ENCODE measurements at places on chromosomes 1 and 21. TPM values are rescaled to one million over a fixed set of nuclear protein-coding genes. Genes with fewer than 3 reads are reported as not detected.
A peak's percentile ranks its signal among the peaks of the same experiment; 100 is the strongest.

DNA sequence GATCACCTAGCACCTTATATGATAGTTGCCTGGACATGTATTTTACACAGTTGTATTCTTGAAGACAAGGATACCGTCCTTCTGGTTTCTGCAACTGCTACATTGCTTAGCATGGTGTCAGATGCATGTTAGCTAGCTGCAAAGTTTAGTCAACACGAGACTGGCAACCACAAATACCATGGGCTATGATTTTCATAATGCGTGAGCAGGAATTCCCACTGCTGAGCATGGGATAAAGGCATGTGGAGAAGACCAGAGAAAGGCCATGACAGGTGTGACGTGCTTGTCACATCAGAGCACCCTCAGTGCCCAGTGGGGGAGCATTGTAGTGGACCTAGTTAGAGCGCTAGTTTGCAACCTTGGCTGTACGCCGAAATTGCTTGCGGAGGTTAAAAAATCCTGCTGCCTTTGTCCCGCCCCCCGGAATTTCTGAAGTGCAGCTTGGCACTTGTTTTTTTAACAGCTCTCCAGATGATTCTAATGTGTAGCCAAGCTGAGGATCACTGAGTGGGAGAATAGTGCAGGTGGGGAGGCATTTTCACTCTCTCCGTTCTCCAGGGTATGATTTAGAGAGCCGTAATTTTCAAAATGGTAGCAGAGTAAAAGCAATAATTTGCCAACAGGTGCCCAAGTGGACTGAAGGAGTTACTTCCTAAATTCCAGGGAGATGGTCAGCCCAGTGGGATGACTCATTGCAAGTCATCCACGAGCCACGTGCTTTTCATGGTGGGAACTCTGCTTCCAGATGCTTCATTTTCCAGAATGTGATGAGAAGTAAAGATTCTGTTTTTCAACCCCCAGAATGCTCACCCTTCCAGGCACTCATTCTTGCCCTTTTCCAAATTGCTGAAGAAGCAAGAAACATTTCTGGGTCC, 81.0 kb downstream of the CNIH3 start:
- H3K27me3 ChIP-seq = no peaks in the 10 kb centered on the region
- no peaks in the 10 kb centered on the region for H3K4me1 ChIP-seq
- DNase-seq = no peak
- H3K36me3 ChIP-seq = no peaks in the 10 kb centered on the region
- H3K27ac ChIP-seq = no peak overlapping the region
- H3K4me3 ChIP-seq = no peak overlapping the region

DNA sequence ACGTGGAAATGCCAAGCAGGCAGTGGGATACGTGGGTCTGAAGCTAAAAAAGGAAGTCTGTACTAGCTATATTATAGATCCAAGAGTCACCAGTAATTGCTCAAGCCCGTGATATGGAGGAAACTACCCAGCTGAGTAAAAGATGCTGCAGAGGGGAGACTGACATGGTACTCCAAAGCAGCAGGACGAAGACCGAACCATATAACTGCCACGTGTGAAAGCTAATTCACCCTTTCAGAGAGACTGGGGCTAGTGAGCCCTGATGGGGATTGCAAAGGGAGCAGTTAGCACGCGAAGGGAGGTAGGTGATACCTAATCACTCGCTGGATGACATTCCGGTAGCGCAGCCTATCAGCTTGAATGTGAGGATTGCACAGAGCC, 316 bp downstream of the AP4B1 start:
- peaks cover 25% of the 10 kb centered on the region for H3K36me3 ChIP-seq
- peak overlapping the region; percentile 96 for H3K27ac ChIP-seq
- H3K4me1 ChIP-seq = peaks cover 45% of the 10 kb centered on the region
- DNase-seq = no peak
- no peaks in the 10 kb centered on the region for H3K27me3 ChIP-seq
- H3K4me3 ChIP-seq = peak overlapping the region; percentile 68

Gene TP73
- 0.17 TPM for total RNA-seq

Gene TGFB2
- total RNA-seq = not detected

GRCh38 chr1:55216096-55216495, 932 bp upstream of the USP24 start:
- H3K4me3 ChIP-seq = peak overlapping the region; percentile 30
- no peaks in the 10 kb centered on the region for H3K27me3 ChIP-seq
- peak overlapping the region; percentile 87 for H3K27ac ChIP-seq

- DNase-seq = peak; percentile 21
- H3K36me3 ChIP-seq = no peaks in the 10 kb centered on the region
- H3K4me3 ChIP-seq = peak overlapping the region; percentile 45
- no peaks in the 10 kb centered on the region for H3K27me3 ChIP-seq
These were observed 181.9 kb upstream of the B3GALT2 start for GRCh38 chr1:193368302-193368701.

Gene AQP10
- total RNA-seq = not detected

DNA sequence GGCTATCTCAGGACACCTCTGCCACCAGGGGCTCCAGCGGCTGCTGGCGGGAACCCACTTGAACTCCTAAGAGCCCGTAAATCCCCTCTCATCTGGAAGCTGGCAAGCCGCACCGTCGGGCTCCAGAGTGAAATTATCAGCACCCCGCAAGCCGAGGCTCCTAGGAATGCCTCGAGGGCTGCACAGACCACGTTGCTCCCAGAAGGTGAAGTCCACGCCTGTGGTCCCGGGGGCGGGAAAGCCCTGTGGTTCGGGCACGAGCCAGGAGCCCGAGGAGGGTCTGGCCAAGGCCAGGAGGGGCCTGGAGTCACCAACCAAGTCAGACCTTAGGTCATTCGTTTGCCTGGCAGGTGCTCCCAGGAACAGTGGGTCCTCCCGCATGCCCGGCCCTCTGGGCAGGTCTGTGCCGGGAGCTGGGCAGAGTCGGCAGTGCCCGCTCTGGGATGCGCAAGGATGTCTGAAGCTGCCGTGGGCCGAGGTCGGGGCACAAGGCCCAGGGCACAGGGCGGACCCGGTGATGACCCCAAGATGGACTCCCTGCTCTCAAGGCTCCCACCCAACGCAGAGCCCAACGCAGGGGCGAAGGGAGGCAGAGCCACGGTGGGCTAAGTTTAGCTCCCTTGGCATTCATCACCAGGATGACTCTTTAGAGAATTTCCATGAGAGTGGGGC, 8.9 kb downstream of the ACTRT2 start:
- H3K27ac ChIP-seq = no peak overlapping the region
- no peak overlapping the region for H3K4me3 ChIP-seq
- no peaks in the 10 kb centered on the region for H3K27me3 ChIP-seq
- peaks cover 27% of the 10 kb centered on the region for H3K4me1 ChIP-seq
- DNase-seq = no peak

GRCh38 chr1:183239793-183240525, 53.9 kb downstream of the LAMC2 start:
- no peaks in the 10 kb centered on the region for H3K27me3 ChIP-seq
- no peak overlapping the region for H3K27ac ChIP-seq
- H3K4me1 ChIP-seq = no peaks in the 10 kb centered on the region
- H3K4me3 ChIP-seq = no peak overlapping the region

- H3K36me3 ChIP-seq = no peaks in the 10 kb centered on the region
- no peaks in the 10 kb centered on the region for H3K4me1 ChIP-seq
- H3K27me3 ChIP-seq = no peaks in the 10 kb centered on the region
- no peak overlapping the region for H3K4me3 ChIP-seq
- no peak overlapping the region for H3K27ac ChIP-seq
- DNase-seq = no peak
These were observed 22.2 kb upstream of the EIF4G3 start for GRCh38 chr1:21198929-21199328.

Gene ALPL
- total RNA-seq = not detected

GRCh38 chr1:169102567-169102966, 3.9 kb upstream of the ATP1B1 start:
- no peaks in the 10 kb centered on the region for H3K36me3 ChIP-seq
- no peak for DNase-seq
- H3K4me1 ChIP-seq = peaks cover 14% of the 10 kb centered on the region

DNA sequence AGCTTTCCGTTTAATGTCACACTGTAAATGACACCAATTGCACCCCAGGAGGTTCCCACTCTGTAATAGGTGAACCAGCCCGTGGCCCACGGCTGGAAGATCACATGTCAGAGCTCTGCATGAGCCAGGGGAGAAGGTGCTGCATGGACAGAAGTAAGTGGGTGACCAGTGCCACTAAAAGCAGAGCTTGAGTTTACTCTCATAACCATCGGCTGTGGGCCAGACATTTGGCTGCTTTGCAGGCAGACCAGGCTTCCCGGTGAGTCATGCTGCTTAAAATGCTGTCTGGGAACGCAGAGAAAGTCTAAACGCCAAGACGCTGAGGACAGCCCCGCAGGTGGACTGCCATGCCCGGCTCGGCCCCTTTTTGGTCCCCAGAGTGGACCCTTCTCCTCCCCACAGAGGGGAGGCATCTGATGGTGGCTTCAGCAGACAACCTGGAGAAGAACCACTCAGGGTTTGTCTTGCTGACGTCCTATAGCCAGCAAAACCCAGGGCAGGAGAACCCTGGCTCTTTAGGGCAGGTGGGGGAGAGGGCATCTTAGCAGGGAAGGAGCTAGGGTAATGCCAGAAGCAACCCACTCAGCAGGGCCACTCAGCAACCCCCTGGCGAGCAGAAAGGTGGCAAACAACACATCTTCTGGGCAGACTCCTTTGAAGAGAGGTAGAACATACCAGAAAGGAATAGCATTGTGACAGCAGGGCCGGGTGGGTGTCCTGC, 7.3 kb downstream of the KIAA2013 start:
- no peak for DNase-seq
- peaks cover 31% of the 10 kb centered on the region for H3K36me3 ChIP-seq
- H3K4me3 ChIP-seq = no peak overlapping the region
- H3K4me1 ChIP-seq = peaks cover 25% of the 10 kb centered on the region
- H3K27ac ChIP-seq = no peak overlapping the region

- H3K36me3 ChIP-seq = no peaks in the 10 kb centered on the region
- H3K4me3 ChIP-seq = no peak overlapping the region
- H3K27me3 ChIP-seq = peaks cover 6% of the 10 kb centered on the region
- no peak for DNase-seq
- peaks cover 5% of the 10 kb centered on the region for H3K4me1 ChIP-seq
These were observed 5.6 kb downstream of the PDZK1IP1 start for GRCh38 chr1:47184090-47184821.

DNA sequence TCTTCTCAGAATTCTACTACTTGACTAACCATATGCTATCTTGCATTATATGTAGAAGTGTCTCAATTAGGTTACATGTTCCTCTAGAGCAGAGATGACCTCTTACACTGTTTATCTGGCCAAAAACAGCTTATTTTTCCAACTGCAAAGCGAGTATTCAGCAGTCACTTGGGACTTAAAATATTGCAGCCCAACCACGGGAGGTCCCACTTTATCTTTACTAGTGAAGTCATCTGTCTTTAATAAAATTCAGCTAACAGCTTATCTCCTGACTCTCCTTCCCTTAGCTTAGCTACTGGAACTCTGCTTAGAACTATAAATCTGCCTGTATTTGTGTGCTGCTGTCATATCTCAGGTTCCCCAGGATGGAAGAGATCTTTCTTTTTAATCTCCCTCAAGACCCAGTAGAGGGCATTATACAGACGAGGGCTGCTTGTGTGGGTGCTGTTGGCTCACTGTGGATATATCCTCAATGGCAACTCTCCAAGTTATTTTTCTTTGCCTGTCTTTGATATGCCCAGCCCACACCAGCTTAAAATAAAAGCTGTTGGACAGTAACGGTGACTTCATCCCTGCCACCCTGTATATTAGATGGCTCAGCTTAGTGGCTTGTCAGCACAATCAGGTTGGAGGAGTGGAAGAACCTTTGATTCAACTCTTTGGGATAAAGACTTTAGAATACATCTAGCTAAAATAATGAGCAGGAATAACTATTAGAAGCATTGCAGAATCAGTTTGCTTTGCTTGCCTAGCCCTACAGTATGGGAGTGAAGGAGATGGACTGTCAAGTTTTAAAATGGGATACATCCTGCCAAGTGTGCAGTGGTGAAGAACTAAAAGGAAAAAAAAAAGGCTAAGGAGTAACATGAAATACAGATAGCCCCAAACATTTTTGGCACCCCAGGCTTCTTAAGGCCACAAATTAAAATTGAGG, 9.6 kb downstream of the ENSA start:
- H3K27ac ChIP-seq = peak overlapping the region; percentile 37
- no peaks in the 10 kb centered on the region for H3K27me3 ChIP-seq
- peaks cover 18% of the 10 kb centered on the region for H3K36me3 ChIP-seq
- no peak overlapping the region for H3K4me3 ChIP-seq
- DNase-seq = no peak

Gene KCND3
- not detected for total RNA-seq

- no peak overlapping the region for H3K4me3 ChIP-seq
- no peaks in the 10 kb centered on the region for H3K4me1 ChIP-seq
- H3K36me3 ChIP-seq = no peaks in the 10 kb centered on the region
- H3K27me3 ChIP-seq = no peaks in the 10 kb centered on the region
These were observed 37.5 kb upstream of the LAMC2 start for GRCh38 chr1:183148599-183148998.

- no peak overlapping the region for H3K27ac ChIP-seq
- no peaks in the 10 kb centered on the region for H3K36me3 ChIP-seq
- peaks cover 7% of the 10 kb centered on the region for H3K4me1 ChIP-seq
- no peak overlapping the region for H3K4me3 ChIP-seq
- DNase-seq = no peak
- H3K27me3 ChIP-seq = no peaks in the 10 kb centered on the region
These were observed 131.0 kb upstream of the HMCN1 start for GRCh38 chr1:185603158-185603557.

Gene CD1B
- not detected for total RNA-seq

Gene GJA8
- total RNA-seq = not detected

DNA sequence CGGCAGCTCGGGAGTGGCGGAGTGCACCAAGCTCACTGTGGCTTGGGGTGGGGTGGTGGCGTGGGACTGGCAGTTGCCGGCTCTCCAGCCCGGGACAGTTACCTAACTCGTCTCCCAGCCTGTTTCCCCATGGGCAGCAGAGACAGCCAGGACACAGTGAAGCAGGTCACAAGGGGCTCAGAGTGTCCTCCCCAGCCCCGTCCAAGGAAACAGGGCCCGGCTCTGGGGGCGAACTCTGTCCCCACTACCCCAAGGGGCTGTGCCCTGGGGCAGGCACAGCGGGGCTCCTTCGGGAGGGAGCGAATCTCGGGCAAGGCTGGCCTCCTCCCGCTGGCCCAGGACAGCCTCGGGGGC, 759 bp downstream of the GPR157 start:
- H3K4me1 ChIP-seq = peaks cover 20% of the 10 kb centered on the region
- DNase-seq = no peak
- H3K4me3 ChIP-seq = peak overlapping the region; percentile 11

Gene ACTL8
- not detected for total RNA-seq

Gene RHD
- 0.15 TPM for total RNA-seq

Gene RSPH1
- not detected for total RNA-seq

GRCh38 chr21:31180256-31181081, 142.2 kb upstream of the KRTAP19-8 start:
- peaks cover 91% of the 10 kb centered on the region for H3K4me1 ChIP-seq
- peak overlapping the region; percentile 56 for H3K27ac ChIP-seq
- peak overlapping the region; percentile 6 for H3K4me3 ChIP-seq

- H3K4me1 ChIP-seq = no peaks in the 10 kb centered on the region
- no peak for DNase-seq
- H3K27me3 ChIP-seq = no peaks in the 10 kb centered on the region
- peaks cover 87% of the 10 kb centered on the region for H3K36me3 ChIP-seq
- no peak overlapping the region for H3K27ac ChIP-seq
These were observed 49.1 kb downstream of the CAPN2 start for GRCh38 chr1:223761411-223761810.

Measured in CD4-positive, alpha-beta memory T cell (primary cell).